ENCODE measurements at places on chromosomes 13 and 19. TPM values are rescaled to one million over a fixed set of nuclear protein-coding genes. Genes with fewer than 3 reads are reported as not detected.

- H3K27ac ChIP-seq, result no peak overlapping the region
- H3K4me1 ChIP-seq, result no peaks in the 10 kb centered on the region
- no peak overlapping the region for H3K4me3 ChIP-seq
- no peak for DNase-seq
- no peaks in the 10 kb centered on the region for H3K27me3 ChIP-seq
These were observed 12.6 kb upstream of the LILRB4 start for GRCh38 chr19:54650108-54650655.

GRCh38 chr19:31528261-31528660, 179.0 kb upstream of the TSHZ3 start:
- no peak overlapping the region for H3K4me3 ChIP-seq
- no peaks in the 10 kb centered on the region for H3K27me3 ChIP-seq
- no peaks in the 10 kb centered on the region for H3K4me1 ChIP-seq
- no peak overlapping the region for H3K27ac ChIP-seq

Gene IGFL1
- not detected for total RNA-seq

GRCh38 chr19:29651622-29652394, 13.5 kb upstream of the PLEKHF1 start:
- H3K36me3 ChIP-seq, result no peaks in the 10 kb centered on the region
- peaks cover 9% of the 10 kb centered on the region for H3K27me3 ChIP-seq
- no peaks in the 10 kb centered on the region for H3K4me1 ChIP-seq
- H3K4me3 ChIP-seq, result no peak overlapping the region
- no peak for DNase-seq
- no peak overlapping the region for H3K27ac ChIP-seq

- DNase-seq, result peak; percentile 83
- peaks cover 29% of the 10 kb centered on the region for H3K4me1 ChIP-seq
- H3K36me3 ChIP-seq, result no peaks in the 10 kb centered on the region
- H3K4me3 ChIP-seq, result peak overlapping the region; percentile 59
- H3K27me3 ChIP-seq, result no peaks in the 10 kb centered on the region
These were observed 2.9 kb upstream of the HOOK2 start for GRCh38 chr19:12778017-12778904.

DNA sequence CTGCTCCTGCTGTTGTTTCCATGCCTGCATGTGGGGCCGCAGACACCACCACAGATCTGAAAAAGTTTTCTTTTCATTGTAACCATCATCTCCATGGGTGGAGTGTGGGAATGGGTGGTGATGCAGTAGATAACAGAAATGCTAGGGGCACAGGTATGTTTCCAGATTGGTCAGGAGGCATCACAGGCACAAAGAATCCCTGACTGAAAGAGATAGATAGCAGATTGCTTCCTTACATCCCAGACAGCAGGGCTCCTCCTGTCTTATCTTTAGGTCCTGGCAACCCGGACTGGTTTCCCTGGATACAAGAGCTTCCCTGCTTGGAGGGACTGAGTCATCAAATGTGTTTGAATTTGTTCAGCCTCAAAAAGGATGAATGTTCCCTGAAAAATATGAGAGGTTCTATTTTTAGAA, 1937.6 kb downstream of the PCDH9 start:
- no peak overlapping the region for H3K4me3 ChIP-seq
- no peaks in the 10 kb centered on the region for H3K27me3 ChIP-seq
- peak overlapping the region; percentile 44 for H3K27ac ChIP-seq
- H3K36me3 ChIP-seq, result no peaks in the 10 kb centered on the region
- H3K4me1 ChIP-seq, result no peaks in the 10 kb centered on the region
- peak; percentile 74 for DNase-seq

Gene ATCAY
- 0.28 TPM for total RNA-seq

Gene ZNF614
- total RNA-seq, result 10.7 TPM

- H3K4me1 ChIP-seq, result no peaks in the 10 kb centered on the region
- DNase-seq, result no peak
- H3K27ac ChIP-seq, result no peak overlapping the region
- no peak overlapping the region for H3K4me3 ChIP-seq
These were observed 370.4 kb downstream of the PCDH20 start for GRCh38 chr13:61045251-61045650.

Data from hepatocyte (in vitro differentiated cells).